ENCODE measurements at places on chromosomes 13 and 19.
A peak's percentile ranks its signal among the peaks of the same experiment; 100 is the strongest.

DNA sequence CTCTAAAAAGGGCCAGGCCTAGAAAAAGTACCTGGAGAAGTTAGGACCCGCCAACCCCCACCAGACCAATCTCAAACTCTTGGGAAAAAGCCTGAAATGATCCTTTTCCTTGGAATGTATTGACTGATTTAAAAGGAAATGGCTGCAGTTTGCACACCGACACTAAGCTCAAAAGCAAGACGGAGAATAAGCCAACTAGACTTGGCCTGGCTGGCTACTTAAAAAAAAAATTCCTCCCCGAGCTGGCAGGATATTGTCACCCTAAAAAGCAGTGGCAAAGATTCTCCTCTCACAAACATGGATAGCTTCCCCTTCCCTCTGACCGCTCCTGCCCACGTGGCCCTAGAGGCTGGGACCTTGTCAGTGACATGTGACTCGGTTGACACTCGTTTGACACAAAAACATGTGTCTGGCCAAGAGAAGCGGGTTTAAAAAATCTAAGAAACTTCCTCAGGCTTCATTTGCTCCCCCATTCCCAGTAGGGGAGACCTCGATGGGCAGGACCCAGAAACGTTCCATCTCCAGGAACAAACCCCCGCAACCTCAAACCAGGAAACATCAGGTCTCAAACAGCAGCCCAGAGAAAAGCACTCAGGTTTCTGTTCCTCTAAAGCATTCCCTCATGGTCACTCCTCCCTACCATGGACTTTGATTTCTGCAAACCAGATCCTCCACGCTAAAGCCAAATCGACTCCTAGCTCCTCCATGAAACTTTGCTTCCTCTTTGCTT, 1.3 kb downstream of the RFX1 start:
- DNase-seq, result peak; percentile 77

DNA sequence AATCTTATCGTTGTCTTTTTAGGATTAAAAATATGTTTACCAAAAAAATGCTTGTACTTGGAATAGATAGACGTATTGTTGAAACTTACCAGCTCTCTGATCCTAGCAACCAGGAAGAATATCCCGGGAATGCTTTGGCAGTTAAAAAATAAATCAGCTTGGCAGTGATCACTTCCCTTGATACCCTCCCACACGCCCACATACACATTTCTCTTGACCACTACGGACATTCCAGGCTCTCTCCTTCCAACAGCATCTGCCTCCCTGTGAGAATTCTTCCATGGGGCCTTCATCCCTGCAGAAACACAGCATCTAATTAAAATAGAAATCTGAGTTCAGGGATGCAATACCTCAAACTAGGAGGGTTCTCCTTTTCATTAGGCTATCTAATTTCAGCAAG, 57.9 kb downstream of the THSD1 start:
- no peak for DNase-seq

DNA sequence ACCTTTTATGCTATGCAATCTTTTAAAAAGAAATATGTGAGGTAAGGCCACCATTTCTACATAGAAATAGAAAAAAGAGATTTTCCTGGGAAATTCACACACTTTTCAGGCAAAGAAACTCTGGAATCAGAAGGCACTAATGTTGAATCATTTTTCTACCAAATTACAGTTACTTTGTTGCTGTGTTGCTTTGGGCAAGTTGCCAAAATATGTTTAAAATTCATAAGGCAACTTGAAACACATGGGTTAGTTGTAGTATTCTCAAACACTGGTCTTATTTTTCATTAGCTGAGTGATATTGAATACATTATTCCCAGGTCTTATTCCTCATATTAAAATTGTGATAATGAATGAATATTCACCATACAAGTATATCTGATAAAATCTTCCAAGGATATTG, 195.0 kb upstream of the SLITRK1 start:
- DNase-seq, result no peak

GRCh38 chr19:47419030-47419783, at the start of gene MEIS3:
Gene MEIS3, minus strand, starts transcription at chr19:47419527. Its CDS starts 446 bp downstream, at chr19:47419081.
- DNase-seq, result no peak

GRCh38 chr13:25857830-25858229, 194.0 kb downstream of the SHISA2 start:
- DNase-seq, result no peak

DNA sequence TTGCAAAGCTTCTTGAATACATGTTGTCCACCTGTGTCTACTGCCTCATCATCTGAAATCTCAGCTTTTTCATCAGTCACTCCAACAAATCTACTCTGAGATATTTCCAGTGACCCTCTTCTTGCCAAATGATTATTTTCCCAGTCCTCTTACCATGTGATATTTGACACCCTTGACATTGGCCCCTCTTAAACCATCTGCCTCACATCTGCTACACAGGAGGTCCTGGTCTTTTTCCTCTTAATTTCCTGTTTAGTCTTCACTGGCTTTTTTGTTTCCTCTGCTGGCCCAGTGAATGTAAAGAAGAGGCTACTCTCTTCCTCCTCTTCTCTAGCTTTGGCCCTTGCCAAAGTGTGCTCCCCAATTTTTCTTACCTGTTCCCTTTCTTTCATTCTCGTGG, 218.7 kb downstream of the DNAJC15 start:
- no peak for DNase-seq

- DNase-seq, result peak; percentile 71
These were observed 5.1 kb downstream of the GAMT start for GRCh38 chr19:1396019-1396767.

GRCh38 chr13:27148900-27149299, 22.7 kb downstream of the USP12 start:
- no peak for DNase-seq

DNA sequence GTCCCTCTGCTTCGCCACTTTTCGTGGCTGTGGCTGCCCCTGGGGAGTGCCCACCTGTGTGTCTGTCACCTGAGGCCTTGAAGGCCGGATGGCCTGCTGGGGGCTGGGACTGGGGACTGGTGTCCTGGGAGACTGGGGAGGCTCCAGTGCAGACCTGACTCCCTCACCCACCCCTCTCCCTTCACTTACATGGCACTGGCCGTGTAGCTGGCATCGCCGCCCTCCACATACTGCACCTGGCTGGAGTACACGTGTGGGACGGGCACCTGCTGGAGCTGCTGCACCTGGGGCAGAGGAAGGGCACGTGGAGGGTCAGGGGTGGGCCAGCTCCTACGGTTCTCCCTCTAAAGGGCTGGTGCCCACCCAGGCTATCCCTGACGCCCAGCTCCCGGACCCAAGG, 25.5 kb downstream of the DCAF15 start:
- DNase-seq, result no peak
